ENCODE measurements at places on chromosomes 4 and X. TPM values are rescaled to one million over a fixed set of nuclear protein-coding genes. Genes with fewer than 3 reads are reported as not detected.

The SGMS2 gene
- 13.3 TPM for polyA plus RNA-seq

The LPAR4 gene
- polyA plus RNA-seq, result not detected

- no peak for DNase-seq
Observed at GRCh38 chr4:152536545-152537182, 772 bp upstream of the FBXW7 start.

DNA sequence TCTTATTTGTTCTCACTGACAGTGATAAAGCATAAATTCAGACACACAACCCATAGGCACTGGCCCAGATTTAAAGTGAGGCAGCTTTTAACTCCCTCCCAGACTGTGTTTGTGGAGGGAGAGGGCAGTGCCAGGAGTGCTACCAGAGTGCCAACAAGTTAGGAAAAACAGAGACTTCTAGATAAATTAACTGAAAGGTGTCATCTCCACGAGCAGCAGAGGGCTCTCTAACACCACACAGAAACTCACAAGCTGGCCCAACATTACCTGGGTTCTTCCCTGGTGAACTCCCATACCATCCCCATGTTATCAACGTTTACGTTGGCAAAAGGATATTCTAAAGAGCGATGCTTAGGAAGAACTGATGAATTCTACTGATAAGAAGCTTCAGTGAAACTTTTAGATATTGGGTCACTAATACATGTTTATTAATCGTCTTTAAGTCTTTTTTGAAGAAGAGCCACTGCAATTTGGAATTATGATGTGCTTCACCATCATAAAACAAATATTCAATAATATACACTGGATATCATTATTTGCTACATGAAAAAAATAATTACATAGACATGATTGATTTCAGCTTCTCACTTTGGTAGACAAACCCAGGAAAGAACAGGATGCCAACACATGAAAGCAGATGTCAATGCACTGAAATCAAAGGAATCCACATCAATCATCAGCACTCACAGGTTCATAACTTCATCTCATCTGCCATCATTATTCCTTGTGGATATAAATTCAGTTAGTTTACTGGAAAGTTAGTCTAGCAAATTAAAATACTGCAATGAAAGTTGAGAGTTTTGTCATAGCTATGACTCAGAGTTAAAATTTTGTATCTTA lies 121.2 kb upstream of the NAP1L5 start:
- DNase-seq, result peak; percentile 20

DNA sequence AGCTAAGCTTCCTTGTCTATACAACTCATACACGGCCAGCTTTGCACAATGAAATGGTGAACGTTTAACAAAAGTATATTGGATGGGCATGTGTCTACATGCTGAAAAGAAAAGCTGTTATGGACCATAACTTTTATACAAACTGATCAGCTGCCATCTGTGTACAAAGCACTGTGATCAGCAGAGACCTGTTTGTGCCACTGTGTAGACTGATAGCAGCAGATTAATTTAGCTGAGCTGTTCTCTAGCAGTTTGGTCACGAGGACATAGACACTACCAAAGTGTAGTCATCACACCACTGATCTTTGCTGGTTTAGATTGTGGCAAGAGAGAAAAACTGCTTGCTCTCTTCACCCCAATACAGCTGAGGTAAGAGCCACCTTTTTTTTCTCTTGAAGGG lies 124.5 kb downstream of the RAPGEF2 start:
- no peak for DNase-seq

DNA sequence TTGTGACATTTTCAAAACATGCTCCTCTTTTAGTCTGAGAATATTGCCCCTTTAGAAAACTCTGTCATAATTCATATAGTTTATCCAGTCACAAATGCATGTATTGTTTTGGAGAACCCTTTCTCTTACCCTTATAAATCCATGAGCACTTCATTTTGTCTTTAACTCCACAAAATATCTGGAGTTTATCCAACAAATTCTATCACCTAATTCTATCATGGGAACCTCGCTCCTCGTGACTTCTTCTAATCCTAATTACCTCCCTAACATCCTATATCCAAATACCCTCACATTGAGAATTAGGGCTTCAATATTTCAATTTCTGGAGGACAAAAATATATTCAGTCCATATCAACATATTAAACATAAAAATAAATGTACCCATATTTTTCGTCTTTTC lies 1565.9 kb downstream of the ARAP2 start:
- DNase-seq, result no peak
